ENCODE measurements at places on chromosomes 7 and 10. TPM values are rescaled to one million over a fixed set of nuclear protein-coding genes. Genes with fewer than 3 reads are reported as not detected.

DNA sequence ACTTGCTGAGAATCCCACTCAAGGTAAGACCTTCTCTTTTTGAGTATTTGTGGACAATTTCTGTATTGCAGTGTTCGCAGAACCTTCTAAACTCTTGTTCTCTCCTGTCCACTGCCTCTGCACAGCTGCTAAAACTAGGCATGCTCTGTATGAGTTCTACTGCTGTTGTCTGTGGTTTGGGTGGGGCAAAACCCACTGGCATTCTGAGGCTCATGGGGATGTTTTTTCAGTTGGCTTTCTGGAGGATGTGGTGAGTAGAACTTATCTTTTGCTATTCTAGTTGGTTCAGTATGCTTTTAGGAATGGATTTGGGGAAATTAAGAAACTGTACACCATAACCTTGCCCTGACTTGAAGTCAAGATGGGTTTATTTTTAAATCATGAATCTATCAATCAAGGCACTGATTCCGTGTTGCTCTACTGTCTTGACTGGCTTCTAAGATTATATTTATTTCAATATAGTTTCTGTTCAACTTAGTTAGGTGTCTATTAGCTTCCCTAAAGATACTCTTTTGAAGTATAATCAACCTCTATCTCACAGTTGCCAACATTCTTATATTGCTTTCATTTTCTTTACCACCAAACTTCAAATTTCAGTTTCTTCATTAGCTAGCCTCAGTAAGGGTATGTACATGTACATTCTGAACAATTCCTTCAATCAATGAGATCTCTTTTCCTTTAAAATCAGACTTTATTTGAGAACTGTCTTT is 25.0 kb upstream of the C1GALT1 start:
- no peak for DNase-seq

GRCh38 chr10:107542016-107542415 is 377.5 kb upstream of the SORCS1 start:
- DNase-seq, result no peak

DNA sequence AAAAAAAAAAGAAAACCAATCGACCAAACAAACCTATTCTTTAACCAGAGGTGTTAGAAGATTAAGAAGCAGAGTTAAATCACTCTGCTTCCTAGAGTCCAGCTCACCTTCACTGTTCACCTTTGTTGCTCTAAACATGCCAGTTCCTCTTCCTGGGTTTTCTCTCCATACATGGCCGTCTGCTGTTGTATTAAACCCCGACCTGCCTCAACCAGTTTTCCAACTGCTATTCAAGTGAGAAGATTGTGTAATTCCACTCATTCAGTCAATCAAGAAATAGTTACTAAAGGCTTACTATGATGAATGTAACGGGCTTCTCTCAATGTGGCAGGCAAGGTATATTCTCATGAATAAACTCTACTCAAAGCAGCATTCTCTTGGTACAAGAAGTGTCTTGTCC is 8.8 kb downstream of the AASS start:
- DNase-seq, result no peak

- DNase-seq, result peak; percentile 31
Observed at GRCh38 chr10:124521429-124521871, 59.8 kb downstream of the LHPP start.

- peak; percentile 87 for DNase-seq
Observed at GRCh38 chr7:50793120-50793946, 10.6 kb upstream of the GRB10 start.

DNA sequence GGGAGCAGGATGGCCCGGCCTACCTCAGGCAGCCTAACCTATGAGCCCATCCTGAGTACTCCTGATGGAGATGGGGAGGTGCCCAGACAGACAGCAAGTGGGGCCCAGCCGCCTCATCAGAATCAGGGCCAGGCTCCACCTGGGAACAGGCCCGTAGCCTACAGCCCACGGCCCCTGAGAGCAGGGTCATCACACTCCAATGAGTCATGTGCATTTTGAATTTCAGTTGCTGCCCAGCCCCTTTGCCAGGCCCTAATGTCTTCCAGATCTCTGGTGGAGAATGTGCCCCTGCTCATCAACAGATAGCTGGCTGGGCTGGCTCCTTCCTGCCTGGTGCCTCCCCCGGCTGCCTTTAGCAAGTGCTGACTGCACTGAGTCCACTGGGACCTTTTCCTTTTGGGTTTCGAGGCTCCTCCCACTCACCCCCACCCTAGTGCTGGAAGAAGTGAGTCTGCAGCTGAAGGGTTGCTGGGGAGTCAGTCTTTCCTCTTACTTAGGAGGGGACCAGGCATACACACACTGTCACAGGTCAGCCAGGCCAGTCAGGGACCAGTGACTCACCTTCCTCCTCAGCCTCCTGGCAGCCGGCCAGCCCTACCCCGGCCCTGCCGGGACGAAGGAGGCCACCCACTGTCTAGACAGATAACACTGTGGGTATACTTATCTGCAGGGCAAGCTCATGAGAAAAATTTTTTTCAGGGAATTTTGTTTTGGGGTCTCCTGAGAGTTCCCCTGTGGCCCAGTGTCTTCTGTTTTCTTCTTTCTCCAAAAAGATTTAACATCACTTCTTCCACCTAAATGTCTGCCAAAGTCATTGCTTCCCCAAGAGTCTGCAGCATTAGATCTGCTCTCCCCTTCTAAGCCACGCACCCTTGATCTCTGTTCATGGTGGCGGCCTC is 9.1 kb upstream of the ASIC3 start:
- DNase-seq, result peak; percentile 66

GRCh38 chr10:79132681-79133381 is 64.1 kb downstream of the ZMIZ1 start:
- peak; percentile 67 for DNase-seq

GRCh38 chr7:86643561-86644281 is at the start of gene GRM3:
TSS of gene GRM3 (plus strand) at chr7:86643909. CDS start at chr7:86765146, 121,237 bp downstream.
- DNase-seq, result peak; percentile 89

DNA sequence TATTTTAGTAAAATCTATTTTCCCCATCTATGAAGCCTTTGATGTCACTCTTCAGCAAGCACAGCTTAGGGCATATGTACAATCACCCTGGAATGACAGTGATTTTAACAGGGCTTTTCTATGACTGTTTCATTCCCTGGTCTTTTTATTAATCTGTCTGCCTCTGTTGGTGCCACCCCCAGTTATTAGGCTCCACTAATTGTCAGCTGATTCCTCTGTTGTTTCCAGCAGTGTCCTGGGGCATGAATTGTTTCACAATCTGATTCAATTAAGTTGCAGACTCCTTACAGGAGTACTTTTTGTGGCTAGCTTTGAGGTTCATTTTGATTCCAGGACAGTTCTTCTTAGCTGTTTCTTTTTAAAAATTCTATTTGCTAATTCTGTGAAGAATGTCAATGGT is 38.6 kb downstream of the MYO3A start:
- no peak for DNase-seq

The LEP gene
- not detected for total RNA-seq

The PLPP4 gene
- total RNA-seq, result 14.4 TPM

The BAG3 gene
- 19.5 TPM for total RNA-seq

The CYP3A5 gene
- total RNA-seq, result 0.14 TPM

The CDC14C gene
- total RNA-seq, result not detected

The TMEM139 gene
- total RNA-seq, result 1.2 TPM
